WTC11 (cell line): ENCODE measurements at places on chromosomes 16 and 17. TPM values are rescaled to one million over a fixed set of nuclear protein-coding genes. Genes with fewer than 3 reads are reported as not detected.

GRCh38 chr16:85657267-85657650 lies 31.5 kb downstream of the GINS2 start:
- no peak for DNase-seq

GRCh38 chr16:979147-979546 lies 2.4 kb upstream of the SOX8 start:
- DNase-seq: no peak

Gene C1QTNF1
- 1.5 to 2.7 TPM (median 1.7 TPM) in 3 replicates for total RNA-seq

DNA sequence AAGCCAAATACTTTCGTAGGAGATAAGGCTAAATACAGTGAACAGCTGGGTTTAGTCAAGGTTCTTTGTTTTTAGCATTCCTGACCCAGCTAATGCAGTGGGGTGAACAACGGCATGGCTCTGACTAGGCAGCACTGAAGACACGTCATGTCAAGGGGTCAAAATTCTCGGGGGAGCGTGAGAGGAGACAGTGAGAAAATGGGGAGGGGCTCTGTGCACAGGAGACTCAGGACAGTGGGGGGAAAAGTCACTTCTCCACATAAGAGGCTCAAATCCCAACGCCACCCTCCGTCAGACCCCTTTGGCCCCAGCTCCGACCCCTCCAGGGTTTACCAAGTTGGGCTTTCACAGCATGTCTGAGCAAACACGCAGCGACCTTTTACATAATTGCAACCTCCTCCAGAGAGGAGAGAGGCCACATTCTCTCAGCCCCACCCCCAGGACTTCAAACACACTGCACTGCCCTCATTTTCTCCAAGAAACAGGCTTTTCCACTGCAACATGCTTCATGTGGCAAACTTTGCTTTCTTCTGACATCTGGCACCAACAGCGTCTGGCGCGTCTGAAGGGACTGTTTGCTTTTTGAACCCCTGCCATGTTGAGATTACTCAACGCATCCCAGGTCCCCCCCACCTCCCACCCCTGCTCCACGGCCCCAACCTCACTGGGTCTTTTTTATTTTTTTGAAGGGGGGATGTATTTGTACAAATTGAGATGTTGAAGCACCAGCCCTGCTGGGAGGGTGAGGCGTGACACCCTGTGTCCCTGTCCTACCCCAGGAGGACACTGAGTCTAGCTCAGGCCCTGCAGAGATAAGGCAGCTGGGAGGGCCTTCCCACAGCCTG lies 30.0 kb downstream of the AXIN2 start:
- DNase-seq: peak; percentile 38

Gene TNFRSF13B
- 0.18 TPM in 2 of 3 replicates, not detected in the other for total RNA-seq

- no peak for DNase-seq
Observed at GRCh38 chr17:74851612-74852236, 8.0 kb downstream of the GRIN2C start.

GRCh38 chr17:66755101-66755943 lies 79.6 kb upstream of the CACNG5 start:
- DNase-seq: no peak
